Stimulated activated CD4-positive, alpha-beta T cell treated with anti-CD3 and anti-CD28 coated beads, Interleukin-15, amount 100 ng/mL, for 1 hour (primary cell): ENCODE measurements at places on chromosomes 5 and 9.

DNA sequence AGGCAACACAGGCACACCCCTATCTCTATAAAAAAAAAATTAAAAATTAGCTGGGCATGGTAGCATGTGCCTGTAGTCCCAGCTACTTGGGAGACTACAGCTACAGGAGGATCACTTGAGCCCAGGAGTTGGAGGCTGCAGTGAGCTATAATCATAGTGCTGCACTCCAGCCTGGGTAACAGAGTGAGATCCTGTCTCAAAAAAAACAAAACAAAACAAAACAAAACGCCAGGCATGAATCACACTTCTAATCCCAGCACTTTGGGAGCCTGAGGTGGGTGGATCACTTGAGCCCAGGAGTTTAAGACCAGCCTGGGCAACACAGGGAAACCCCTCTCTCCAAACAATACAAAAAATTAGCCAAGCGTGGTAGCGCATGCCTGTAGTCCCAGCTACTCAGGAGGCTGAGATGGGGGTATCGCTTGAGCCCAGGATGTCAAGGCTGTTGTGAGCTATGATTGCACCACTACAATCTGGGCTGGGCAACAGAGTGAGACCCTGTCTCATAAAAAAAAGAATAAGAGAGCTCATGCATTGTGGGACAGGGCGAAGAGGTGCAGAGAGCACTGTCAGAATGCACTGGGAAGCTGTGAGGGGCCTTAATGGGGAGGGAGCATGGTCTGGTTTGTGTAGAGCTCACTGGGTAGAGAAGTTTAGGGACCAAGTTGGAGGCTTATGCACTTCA is 8.4 kb upstream of the SAP30L start:
- no peak for DNase-seq

DNA sequence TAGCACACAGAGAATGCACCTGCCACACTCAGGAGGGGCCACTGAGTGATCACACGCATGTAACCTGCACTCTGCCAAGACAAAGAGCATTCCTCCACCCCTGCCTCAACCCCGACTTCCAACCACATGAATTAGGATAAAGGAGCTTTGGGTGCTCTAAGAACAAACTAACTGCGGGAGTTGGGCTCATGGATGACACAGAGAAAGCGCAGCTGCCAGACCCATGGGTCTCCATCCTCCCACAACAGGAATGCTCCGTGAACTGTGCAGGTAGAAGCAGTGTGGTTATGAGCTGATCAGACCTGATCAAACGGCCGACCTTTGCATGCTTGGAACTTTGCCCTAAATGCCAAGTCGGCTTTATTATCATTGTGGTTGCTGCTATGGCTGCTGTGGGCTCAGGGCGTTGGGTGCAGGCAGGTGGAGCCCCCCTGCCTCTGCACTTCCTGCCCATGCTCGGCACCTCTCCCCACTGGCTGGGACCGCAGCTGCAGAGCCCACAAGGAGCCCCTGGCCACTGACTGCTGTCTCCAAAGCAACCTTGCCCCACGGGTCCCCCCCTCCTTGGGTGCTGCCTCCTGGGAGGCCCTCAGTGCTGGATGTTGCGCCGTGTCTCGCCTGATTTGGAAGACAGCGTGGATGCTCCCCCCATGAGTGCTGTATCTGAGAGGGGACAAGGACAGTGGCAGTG is 2.6 kb upstream of the SLC6A3 start:
- no peak for DNase-seq

DNA sequence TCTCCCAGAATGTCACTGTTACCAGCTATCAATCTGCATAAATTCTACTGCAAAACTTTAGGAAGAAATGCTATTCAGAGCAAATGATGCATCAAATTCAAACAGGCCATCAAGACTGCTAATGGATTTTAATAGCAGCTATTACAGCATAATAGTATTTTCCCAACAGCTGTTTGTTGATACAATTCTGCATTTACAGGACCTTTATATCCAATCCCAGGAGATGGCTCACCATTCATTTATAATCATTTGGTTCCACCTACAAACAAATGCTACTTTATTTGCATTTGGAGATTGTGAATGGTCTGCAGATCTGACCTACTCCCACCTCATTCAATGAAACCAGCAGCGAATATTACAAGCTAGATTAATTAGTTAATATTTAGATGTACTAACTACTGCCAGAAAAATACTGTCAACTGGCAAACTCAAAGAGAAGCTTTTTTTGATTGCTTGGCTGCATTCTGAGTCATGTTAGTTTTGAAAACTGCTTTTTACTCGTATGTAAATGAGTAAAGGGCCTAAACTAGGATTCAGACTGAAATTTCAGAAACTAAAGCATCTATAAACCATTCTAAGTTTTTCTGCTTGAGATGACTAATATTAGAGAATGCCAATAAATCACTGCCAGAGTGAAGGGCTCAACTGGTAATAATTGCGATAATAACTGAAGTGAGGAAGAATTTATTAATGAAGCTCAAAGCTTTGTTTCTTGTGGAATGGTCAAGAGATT is 7.1 kb upstream of the PCA3 start:
- DNase-seq: no peak

DNA sequence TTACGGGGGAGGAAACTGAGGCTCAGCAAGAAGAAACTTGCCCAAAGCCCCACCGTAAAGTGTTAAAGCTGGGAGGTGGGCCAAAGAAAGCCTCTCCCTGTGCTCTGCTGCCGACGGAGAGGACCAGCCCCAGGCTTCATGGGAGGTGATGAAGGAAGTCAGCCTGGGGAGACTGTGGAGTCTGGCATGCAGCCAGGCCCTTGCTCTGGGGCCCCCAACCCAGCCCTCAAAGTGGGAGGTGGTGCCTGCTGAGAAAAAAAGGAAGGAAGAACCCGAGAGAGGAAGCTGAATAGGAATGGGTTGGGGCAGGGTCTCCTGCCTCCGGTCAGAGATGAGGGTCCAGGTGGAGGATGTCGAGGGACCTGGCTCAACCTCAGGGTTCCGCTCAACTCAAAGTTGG is 3.8 kb downstream of the RNF44 start:
- DNase-seq: no peak

- DNase-seq: no peak
Observed at GRCh38 chr9:22214021-22214420, 204.9 kb upstream of the CDKN2B start.

DNA sequence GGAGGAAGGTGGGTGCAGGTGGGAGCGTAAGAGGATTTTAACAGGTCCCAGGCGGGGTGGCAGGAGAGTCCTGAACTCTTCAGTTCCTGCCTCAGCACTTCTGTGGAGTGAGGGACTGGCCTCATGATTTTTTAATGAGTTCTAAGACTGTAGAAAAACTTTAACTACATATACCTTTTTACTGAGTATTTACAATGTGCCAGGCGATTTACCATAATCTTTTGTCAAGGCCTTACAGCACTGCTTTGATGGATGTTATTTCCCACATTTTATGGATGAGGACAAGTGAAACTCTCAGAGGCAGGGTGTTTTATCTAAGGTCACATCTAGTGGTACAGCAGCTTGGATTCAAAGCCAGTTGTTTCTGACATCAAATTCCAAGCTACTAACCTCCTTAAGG is 99.5 kb downstream of the PJA2 start:
- DNase-seq: no peak

DNA sequence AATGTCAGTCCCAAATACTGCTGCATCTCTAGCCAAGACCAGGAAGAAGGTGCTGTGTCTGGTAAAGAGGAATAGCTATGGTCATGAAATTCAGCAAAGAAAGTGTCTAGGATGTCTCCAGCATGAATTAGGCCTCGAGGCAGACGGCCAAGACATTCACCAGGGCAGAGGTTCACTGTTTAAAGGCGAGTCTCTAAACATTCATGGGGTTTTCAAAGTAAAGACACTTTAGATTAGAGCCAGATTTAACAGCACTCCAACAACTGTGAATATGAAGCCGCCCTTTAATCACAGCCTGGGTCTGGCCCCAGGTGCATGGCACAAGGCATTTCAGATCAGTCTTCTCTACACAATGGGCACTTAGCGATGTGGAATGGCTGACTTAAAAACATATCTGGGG is 95.0 kb downstream of the ANKH start:
- DNase-seq: no peak
